ENCODE measurements at places on chromosomes 13 and 19. TPM values are rescaled to one million over a fixed set of nuclear protein-coding genes. Genes with fewer than 3 reads are reported as not detected.

Gene GNG7
- total RNA-seq: 1.1 TPM

Gene ZNF235
- 2.1 TPM for total RNA-seq

Gene GRK1
- 0.14 TPM for total RNA-seq

Gene WDR87
- not detected for total RNA-seq

DNA sequence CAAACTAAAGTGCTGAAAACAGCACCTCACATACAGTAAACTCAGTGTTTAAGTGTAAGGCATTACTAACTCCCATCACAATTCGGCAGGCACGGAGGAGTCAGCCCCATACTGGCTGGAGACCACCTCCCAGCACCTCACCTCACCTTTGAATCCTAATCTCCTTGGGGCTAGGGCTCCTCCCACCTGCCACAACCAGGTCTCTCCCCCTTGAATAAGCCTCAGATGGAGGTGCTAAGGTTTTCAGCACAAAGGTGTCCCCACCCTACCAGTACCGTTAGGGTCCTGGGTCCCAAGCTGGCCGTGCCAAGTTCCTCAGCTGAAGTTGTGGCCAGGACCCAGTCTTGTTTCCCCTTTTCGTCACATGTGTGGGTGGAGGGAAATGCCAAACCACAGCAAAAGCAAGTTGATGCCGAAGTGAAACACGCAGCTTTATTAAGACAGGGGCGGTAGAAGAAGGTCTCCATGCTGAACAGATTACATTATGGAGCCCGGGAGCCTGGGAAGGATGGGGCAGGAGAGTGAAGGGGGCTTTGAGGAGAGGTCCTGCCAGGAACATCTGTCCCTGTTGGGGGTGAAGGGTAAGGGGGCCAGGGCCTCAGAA lies at the start of gene IGFLR1:
Gene IGFLR1, minus strand, starts transcription at position 332 of the 604 bp plus-strand sequence. CDS start 1,272 bp downstream, outside the sequence.
- DNase-seq: no peak

Gene CRTC1
- 3.7 TPM for total RNA-seq

Data from H7 (cell line).